ENCODE measurements at places on chromosomes 5 and 9.

GRCh38 chr5:7347377-7347776 lies 48.6 kb upstream of the ADCY2 start:
- DNase-seq, result no peak

- no peak for DNase-seq
Measured at GRCh38 chr9:134707031-134707680, 65.6 kb downstream of the COL5A1 start.

DNA sequence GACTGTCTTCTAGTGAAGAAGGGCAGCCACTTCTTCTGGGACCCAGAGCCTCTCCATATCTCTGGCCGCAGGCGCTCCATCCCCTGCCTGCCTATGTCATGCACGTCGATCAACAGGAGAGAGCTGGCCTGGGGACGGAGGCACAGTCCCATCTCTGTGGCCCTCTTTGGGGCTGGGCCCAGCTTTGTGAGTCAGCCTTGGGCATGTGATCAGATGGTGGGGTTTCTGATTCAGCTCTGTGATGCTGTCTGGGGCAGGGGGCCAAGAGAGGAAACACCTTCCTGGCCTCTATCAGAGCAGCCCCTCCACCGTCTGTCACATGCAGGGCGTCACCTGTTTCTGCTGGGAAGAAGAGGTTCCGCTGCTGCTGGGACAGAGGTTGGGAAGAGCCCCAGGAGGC lies 72.6 kb downstream of the MVB12B start:
- no peak for DNase-seq

- DNase-seq, result no peak
Measured at GRCh38 chr9:134575103-134575900, 66.3 kb upstream of the COL5A1 start.

DNA sequence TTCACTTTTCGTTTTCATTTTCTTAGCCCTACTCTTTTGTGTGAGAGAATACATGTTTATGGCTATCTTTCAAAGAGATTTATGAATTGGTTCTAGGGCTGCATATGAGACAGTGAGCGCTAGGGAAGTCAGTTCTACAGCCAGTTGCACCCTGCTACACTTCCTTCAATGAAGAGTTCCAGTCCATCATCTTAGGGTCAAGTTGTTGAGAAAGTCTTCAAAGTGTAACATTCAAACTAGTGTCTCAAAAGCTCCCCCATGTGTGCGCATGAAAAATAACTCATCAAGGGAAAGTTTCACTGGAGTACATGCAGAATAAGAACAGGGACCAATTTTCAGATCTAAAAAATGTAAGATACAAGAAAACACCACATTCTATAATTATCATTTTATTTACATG lies 317.2 kb downstream of the DEPDC1B start:
- DNase-seq, result no peak

DNA sequence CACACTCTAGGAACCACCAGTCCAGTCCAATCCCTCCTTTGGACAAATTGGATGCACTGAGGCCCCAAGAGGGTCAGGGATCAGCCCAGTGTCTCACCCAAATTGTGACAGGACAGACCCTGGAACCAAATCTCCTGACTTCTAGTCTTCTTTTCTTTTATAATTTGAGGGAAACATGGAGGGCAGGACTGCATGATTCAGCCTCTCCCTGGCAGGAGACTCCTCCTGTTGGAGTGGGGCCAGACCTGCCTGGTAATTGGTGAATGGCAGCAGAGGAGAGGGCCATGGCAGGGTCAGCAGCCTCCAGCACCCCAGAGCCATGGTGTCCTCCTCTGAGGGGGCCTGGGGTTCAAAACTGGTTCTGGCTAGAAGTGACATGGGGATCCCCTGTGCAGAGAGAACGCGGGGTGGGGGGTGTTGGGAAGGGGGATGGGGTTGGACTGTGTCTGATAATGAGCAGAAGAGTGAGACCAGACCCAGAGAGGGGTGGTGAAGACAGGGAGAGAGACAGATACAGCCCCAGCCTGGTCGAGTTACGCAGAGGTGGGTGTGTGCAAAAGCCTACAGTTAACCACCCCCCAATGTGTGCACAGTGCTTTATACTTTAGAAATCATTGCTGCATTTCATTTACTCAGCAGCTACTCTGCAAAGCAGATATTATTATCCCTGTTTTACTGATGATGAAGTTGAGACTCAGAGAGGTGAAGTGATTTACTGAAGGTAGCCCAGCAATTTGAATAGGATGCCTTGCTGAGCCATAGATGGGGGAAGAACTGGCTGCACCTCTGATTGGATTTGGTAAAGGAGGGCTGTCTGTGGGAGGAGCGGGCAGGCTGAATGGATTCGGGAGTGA lies 3.8 kb upstream of the SYNPO start:
- peak; percentile 46 for DNase-seq

- DNase-seq, result no peak
Measured at GRCh38 chr5:149651686-149652085, 70.4 kb downstream of the ARHGEF37 start.

GRCh38 chr5:57316798-57317327 lies 143.0 kb downstream of the GPBP1 start:
- DNase-seq, result no peak

DNA sequence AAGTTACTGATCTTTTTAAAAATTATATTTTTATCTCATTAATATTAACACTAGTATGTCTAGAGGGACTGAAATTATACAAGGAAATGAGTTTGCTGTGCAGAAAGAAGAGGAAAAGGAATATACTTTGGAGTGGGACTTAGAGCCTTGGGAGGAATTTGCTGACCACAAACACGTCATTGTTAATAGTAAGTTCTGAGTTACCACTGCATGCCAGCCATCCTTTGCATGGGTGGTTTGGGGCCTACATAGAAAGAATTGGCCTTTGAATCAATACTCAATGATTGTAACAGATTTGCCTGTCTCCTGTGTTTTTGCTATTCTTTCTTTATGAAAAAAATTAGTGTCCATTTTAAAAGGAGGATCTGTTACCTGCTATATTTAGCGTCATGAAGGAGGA lies 232.6 kb upstream of the TNC start:
- DNase-seq, result no peak

GRCh38 chr5:73106335-73106734 lies 14.0 kb upstream of the TMEM171 start:
- no peak for DNase-seq

GRCh38 chr5:144203750-144204596 lies 33.3 kb downstream of the KCTD16 start:
- DNase-seq, result peak; percentile 36

DNA sequence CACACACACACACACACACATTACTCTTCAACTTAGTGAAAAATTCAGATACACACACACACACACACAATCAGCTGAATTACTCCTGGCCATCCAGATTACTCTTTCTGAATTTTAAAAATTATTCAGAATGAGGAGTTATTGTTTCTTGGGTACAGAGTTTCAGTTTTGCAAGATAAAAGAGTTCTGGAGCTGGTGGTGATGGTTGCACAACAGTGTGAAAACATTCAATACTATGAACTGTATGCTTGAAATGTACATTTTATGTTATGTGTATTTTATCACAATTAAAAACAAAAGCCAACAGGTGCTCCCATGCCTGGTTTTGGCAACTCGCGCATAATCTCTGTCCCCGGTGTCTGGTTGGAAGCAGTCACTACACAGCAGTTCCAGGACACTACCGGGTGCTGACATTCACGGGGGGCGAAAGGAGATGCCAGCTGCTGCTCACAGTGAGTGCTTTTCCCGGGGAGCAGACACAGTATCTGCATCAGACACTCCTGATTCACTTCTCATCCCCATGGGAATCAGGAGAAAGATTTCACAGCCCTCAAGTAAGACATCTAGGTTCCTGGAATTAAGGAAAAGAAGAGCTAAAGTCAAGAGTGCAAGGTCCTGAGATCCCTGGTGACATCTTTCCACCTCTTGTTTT lies 55.7 kb downstream of the LHFPL2 start:
- DNase-seq, result no peak

DNA sequence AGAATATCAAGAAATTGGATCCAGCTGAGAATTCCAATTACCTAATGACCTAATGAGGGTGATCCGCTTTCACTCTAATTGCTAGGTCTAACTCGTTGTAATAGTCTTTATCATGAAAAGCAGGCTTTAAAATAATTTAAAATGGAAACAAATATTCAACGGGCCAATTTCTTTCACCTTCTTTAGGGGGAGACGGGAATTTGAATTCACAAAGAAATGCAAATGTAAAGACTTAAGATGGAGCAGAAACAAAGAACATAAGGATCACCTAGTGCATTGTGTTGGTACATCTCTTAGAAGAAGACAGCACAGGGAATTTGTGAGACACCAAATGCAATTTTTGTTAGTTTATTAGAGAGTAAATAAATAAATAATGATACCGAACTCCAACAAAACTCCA lies 1.5 kb upstream of the KCNN2 start:
- no peak for DNase-seq

DNA sequence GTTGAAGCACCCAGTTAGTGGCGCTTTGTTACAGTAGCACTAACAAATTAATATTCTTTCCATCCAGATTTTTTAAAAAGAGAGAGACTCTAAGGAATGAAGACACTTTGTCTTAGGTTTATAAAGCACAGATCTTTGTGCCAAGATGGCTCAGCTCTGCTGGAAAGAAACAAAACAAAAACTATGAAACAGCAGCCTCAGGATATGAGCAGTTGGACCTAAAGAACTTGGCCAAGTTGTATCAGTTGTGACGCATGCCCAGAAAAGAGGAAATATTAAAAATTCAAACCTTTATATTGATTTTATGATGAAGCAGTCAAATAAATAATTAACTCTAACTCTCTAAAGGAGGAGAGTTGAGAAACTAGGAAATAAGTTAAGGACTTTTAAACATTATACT lies 427.2 kb downstream of the SPOCK1 start:
- DNase-seq, result no peak

DNA sequence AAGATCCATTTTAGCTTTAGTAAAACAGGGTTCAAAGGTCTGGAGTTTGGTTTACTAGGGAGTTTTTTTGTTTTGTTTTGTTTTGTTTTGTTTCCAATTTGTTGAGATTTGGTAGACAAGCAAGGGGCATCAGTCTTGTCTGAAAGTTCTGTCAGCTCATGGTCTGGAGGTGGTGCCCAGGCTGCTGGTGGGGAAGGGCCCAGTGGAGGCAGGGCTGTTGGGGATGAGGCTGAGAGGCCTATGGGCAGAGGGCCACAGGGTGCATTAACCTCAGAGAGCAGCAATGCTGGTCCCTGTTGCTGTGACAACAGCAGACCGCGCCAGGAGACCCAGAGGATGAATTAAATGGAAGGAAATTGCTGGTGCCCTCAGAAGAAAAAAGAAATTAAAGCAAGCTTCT lies 174.5 kb downstream of the FGF1 start:
- no peak for DNase-seq

DNA sequence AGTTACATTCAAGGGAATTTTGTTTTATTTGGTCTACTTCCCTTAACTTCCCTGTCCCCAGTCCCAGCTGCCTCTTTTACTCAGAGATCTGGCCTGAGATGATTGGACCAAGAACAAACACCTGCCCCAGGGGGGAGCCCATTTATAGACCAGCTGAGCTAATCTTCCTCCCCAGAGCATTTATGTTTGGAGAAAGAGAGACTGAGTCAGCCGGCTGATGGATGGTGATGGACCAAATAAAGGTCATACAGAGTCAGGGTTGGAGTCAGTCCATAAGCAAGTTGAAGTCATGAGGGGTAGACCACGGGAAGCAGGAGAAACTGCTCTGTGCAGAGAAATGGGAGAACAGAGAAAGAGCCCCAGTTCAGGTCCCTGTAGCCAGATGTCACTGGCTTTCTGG lies 77.7 kb downstream of the TMEM174 start:
- no peak for DNase-seq

GRCh38 chr5:176492431-176492830 lies 44.2 kb downstream of the FAF2 start:
- DNase-seq, result no peak

Data from pulmonary artery endothelial cell (primary cell).